ENCODE measurements at places on chromosomes 11 and 22.

GRCh38 chr22:30720263-30720837 lies 25.7 kb downstream of the OSBP2 start:
- DNase-seq = no peak

GRCh38 chr22:28589102-28589750 lies 90.4 kb downstream of the TTC28 start:
- no peak for DNase-seq

DNA sequence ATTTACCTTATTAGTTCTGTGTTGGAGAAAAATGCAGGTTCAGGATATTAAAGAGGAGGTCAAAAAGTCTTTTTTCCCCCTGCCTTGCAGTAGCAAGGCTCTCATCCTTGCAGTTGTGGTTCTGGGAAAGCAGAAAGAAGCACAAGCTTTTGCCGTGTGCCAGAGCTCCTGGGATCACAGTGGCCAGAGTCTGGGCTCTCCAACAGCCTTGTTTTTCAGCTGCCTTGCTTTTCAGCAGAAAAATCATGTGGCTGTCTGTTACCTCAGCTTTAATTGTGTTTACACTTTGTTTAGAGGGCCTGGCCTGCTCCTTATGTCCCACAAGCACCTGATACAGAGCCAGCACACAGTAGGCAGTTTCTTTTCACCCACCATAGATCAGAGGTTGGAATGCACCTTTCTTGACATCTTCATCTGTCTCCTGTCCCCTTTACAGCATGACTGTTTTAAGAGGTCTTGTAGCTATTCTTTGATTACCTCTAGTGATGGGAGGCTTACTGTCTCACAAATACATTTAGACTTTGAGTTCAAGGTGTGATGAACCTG lies 67.5 kb downstream of the TEAD1 start:
- no peak for DNase-seq

DNA sequence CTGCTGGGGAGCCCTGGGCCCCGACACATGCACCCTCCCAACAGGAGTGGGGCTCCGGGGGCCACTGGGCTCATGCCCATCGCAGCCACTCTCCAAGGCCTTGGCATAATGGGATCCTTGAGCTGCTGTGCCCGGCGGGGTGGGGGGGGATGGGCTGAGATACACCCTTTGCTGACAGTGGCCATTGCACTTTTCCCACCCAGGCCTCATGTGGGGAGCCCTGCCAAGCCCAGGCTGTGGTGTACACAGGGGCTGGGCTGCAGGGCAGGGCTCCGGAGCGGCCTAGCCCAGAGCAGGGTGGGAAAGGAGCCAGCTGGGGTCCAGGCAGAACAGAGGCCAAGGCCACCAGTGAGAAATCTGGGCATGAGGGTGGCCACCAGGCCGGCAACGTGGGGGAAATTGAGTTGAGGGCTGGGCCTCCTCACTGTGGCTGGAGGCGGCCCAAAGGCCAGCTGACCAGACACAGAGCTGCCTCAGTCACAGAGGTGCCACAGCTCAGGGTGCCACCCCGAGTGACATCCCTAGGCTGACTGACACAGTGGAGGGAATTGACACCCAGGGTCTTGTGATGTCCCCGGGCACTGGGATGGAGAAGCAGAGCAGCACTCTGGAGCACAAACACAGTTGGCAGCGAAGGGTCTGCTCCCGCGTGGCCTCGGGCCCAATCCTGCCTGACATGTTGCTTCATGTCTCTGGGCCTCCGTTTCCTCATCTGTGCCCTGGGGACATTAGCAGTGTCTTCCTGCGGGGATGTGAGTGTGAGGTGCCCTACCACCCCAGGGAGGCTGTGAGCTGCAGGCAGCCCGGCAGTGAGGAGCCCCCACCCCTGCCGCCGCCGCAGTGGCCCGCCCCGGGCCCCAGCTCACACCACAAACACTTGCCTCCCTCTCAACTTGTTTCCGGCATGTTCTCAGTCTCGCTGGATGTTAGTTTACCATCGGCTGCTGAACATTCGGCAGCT lies 30.4 kb downstream of the RTN4R start:
- no peak for DNase-seq

DNA sequence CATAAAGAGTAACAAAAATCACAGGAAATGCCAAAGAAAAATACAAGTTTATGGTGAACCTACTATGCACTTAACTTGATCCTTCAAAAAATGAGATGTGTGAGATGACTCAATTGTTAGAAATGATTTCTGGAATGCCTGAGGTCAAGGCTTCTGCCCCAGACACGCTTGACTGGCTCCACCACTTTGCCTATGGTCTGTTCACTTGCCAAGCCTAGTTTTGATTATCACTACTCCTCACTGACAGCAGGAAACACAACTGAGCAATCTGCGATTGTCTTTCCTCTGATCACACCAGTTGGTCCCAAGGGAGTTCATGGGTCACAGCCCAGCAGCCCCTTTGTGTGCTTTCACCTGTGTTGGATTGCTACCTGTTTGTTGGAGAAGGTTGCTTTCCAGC lies 20.6 kb upstream of the PRDM10 start:
- DNase-seq = no peak

DNA sequence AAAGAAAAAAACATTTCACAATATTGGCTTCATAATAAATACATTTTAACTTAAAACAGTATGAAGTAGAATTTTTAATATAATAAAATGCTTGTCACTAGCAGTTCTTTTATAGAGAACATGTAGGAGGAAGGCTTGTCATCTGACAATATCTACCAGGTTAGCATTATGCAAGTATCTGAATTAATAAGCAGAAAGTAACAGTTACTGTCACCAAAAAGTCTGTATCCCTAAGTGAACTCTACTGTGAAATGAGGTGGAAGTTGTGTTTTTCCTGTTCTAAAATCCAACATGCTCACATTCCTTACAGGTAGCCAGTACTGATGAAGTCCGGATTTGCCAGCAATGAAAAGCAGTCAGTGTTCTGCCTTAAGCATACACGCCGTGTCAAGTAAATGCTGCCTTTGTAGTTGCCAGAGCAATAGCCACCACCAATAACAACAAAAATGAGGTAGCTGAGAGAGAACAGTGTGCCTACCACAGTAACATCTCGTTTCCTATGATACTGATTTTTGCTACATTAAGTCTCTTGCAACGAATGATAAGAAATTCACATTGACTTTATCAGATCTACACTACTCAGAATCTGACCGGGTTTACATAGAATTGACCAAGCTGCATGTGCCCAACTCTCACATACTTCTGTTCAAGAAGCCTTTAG lies 95.5 kb downstream of the SIK3 start:
- no peak for DNase-seq

DNA sequence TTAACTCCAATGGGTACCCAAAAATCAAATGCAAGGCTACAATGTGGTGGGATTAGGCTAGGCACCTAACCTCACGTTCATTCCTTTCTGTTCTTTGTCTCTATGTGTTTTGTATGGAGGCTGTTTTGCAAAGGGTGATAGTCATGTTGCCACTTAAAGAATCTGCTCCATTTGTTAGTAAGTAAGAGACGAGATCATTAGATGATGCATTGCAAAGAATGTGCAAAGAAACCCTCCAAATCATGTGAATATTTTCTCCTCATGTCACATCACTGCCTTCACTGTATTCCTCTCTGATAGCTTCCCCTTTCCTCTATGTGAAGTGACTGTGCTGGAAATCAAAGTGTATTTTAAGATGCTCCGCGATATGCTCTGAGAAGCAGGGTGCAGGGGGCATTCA lies 11.9 kb downstream of the SYT13 start:
- DNase-seq = no peak

- no peak for DNase-seq
Observed at GRCh38 chr11:71383461-71383860, 64.7 kb downstream of the DHCR7 start.

DNA sequence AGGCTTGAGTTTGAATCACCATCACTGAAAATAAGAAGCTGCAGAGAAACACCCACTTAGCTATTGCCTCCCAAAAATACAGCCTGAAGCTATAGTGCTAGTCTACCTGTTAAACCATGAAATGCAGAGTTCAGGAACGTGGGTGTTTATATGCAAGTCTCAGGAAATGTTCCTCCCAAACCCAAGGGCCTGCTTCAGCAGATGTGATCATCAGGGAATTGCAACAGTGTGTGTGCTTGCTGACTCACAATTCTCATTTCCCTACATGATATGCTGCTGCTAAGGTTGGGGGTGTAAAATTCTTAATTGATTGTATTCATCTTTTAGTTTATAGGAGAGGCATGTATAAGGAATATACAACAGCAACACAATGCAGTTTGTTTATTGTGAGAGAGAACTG lies 49.6 kb downstream of the NUP98 start:
- DNase-seq = no peak

- no peak for DNase-seq
Observed at GRCh38 chr11:36508743-36509142, 1.3 kb downstream of the TRAF6 start.

DNA sequence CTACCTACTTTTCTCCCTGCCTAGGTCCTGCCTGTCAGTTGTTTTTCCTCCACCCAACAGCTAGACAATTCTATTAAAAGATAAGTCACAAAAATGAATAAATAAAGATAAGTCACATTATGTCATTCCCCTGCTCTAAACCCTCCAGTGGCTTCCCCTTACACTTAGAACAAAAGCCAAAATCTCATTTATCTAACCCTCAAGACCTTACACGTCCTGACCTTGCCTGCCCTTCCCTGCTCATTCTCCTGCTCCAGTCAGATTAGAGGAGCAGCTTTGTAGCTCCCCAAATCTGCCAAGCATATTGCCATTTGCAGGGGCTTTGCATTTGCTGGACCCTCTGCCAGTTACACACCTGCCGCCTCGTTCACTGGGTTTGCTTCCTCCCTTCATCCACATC lies 16.7 kb downstream of the KREMEN1 start:
- no peak for DNase-seq

- DNase-seq = no peak
Observed at GRCh38 chr11:135023499-135023898, 611.5 kb upstream of the B3GAT1 start.
